Neuronal stem cell (in vitro differentiated cells): ENCODE measurements at places on chromosomes 6 and 20.

GRCh38 chr6:161000632-161001031 lies 9.1 kb downstream of the MAP3K4 start:
- no peak for DNase-seq

GRCh38 chr6:45880159-45880558 lies 135.5 kb downstream of the CLIC5 start:
- DNase-seq = no peak

DNA sequence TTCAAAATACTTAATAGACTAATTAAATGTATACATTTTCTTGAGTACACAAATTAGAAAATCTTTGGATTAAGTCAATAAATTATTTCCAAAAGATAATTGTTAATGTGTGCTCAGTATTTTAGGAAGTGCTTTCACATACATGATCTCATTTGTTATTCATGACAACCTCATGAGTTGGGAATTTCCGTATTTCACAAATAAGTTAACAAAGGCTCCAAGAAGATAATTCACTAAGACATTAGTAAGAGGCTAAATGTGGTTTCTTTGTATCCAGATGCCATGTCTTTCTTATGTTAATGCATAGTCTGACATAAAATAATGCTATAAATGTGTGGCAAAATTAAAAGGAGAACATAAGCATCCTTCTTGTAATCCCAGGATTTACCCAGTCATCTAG lies 79.5 kb upstream of the TCF21 start:
- no peak for DNase-seq

GRCh38 chr20:58660855-58661597 lies 9.9 kb downstream of the STX16 start:
- no peak for DNase-seq

GRCh38 chr6:42123379-42124103 lies 18.9 kb downstream of the C6orf132 start:
- no peak for DNase-seq

DNA sequence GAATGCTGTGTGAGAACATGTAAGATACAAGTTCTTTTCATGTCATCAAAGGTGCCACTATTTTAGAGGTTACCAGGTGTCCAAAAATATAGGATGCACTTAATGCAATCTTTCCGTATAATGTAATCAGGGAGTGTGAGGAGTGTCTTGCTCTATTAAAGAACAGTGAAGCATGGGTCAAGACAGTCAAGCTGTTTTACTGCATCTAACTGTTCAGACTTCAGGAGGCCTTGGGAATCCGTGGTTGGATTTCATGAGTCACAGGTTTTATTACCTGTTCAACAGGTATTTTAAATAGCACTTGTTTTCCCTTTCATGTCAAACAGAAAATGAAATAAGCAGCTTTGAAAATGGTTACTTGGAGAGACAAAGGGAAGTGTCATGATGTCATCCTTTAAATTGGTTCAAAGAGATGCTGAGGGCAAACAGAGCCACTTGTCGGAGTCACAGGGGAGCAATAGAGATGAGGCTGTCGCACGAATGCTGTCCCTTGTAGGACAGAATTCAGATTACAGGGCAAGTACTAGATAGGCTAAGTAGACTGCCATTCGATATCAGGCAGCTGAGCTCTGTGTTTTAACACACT lies 621.5 kb downstream of the QKI start:
- no peak for DNase-seq

- no peak for DNase-seq
Observed at GRCh38 chr6:49782293-49782692, 4.8 kb downstream of the PGK2 start.

DNA sequence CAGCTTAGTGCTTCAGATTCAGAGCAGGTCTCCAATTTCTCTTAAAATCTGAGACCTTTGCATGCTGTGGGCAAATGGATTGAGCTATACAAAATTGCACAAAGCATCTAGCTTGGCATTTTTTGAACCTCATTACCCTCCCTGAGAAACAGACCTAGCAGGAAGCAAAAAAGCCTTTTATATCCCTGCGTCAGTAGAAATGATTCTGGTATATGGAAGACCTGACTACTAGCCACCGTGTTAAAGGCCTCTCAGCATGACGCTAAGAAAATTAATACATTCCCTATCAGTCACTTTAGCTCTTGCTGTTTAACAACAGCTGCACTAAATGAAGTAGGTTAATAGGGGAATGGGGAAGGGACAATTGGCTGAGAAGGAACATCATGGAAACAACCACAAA lies 110.7 kb upstream of the SMLR1 start:
- DNase-seq = no peak

- DNase-seq = no peak
Observed at GRCh38 chr20:13898012-13898612, 92.3 kb downstream of the SEL1L2 start.
